Vagina (tissue), 2 donors: ENCODE measurements at places on chromosomes 6 and 20. TPM values are rescaled to one million over a fixed set of nuclear protein-coding genes. Genes with fewer than 3 reads are reported as not detected.
A peak's percentile ranks its signal among the peaks of the same experiment; 100 is the strongest.

DNA sequence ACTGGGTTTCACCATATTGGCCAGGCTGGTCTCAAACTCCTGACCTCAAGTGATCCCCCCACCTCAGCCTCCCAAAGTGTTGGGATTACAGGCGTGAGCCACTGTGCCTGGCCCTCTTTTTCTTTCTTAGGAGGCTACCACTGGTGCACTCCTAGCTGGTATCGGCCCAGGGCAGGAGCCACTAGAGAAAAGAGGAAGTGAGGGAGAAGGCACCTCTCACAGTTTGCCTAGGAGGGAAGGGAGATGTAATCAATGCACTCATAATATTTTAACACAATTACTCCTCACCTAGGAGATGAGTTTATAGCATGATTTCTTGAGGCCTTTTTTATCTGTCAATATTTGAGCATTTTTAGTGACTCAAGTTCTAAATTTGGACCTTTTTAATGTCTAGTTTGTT is 189.0 kb upstream of the SOX4 start:
- H3K4me3 ChIP-seq = no peak overlapping the region
- no peaks in the 10 kb centered on the region for H3K27me3 ChIP-seq
- H3K36me3 ChIP-seq = no peaks in the 10 kb centered on the region
- peak overlapping the region; percentile 85 for H3K27ac ChIP-seq
- H3K4me1 ChIP-seq = peaks cover 6% of the 10 kb centered on the region
- no peak for DNase-seq

DNA sequence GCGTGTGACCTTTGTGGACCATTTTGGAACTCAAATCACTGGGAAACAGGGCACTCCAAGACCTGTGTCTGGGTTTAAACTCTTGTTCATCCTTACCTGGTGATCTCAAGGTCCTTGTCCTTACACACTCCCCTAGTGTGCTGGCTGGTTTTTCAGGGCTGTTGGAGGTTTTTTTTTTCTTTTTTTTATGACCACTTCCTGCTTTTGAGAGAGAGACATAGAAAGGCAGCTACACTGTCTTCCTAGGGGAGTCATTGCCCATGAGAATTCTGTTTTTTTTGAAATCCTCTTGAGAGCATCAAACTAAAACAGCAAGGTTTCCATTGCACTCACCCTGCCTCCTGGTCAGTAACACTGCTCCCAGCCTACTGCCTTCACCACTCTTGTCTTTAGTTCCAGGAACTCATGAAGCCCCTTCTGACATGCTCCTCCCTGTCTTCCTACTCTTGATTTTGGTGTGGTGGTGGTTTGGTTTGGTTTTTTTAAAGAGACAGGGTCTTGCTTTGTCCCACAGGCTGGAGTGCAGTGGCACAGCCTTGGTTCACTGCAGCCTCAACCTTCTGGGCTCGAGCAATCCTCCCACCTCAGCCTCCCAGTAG is 28.6 kb downstream of the PRPH2 start:
- peaks cover 35% of the 10 kb centered on the region for H3K36me3 ChIP-seq
- H3K27ac ChIP-seq = peak overlapping the region; percentile 36
- no peaks in the 10 kb centered on the region for H3K27me3 ChIP-seq

The SLC26A8 gene
- total RNA-seq = not detected

- no peak for DNase-seq
- peak overlapping the region; percentile 96 for H3K27ac ChIP-seq
- peak overlapping the region; percentile 72 for H3K4me3 ChIP-seq
- no peaks in the 10 kb centered on the region for H3K27me3 ChIP-seq
- H3K36me3 ChIP-seq = no peaks in the 10 kb centered on the region
- H3K4me1 ChIP-seq = peaks cover 20% of the 10 kb centered on the region
These were observed 3.2 kb downstream of the MARCKS start for GRCh38 chr6:113860181-113860955.

GRCh38 chr6:115610696-115611095 is 450.0 kb downstream of the FRK start:
- H3K36me3 ChIP-seq = no peaks in the 10 kb centered on the region
- no peak overlapping the region for H3K4me3 ChIP-seq
- no peak overlapping the region for H3K27ac ChIP-seq
- no peaks in the 10 kb centered on the region for H3K4me1 ChIP-seq
- H3K27me3 ChIP-seq = no peaks in the 10 kb centered on the region

DNA sequence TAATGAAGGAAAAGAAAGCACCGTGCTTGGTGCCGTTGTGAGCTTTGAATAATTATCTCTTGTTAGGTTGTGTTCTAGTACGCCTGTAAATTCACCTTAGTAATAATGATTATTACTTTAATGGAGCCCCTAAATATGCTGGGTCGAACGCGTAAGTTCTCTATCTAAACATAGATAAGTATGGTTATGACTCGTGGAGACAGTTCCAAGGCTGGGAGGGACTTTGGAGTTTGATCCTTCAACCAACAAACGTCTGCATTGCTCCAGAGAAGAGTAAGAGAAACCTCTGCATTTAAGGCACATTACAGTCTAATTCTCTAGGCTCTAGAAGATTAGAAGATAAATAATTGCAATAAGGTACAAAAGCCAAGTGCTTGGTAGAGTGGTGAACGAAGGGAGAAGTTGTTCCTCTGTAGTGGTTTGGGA is 514 bp downstream of the ACOT13 start:
- H3K4me1 ChIP-seq = peaks cover 39% of the 10 kb centered on the region
- H3K27me3 ChIP-seq = no peaks in the 10 kb centered on the region
- no peak for DNase-seq
- H3K27ac ChIP-seq = peak overlapping the region; percentile 91

- H3K27me3 ChIP-seq = no peaks in the 10 kb centered on the region
- H3K4me3 ChIP-seq = no peak overlapping the region
- DNase-seq = no peak
- no peaks in the 10 kb centered on the region for H3K4me1 ChIP-seq
- H3K36me3 ChIP-seq = no peaks in the 10 kb centered on the region
- no peak overlapping the region for H3K27ac ChIP-seq
These were observed 177.8 kb downstream of the OGFRL1 start for GRCh38 chr6:71466362-71466761.

The GSTA2 gene
- total RNA-seq = not detected

The DSP gene
- total RNA-seq = 802 TPM

DNA sequence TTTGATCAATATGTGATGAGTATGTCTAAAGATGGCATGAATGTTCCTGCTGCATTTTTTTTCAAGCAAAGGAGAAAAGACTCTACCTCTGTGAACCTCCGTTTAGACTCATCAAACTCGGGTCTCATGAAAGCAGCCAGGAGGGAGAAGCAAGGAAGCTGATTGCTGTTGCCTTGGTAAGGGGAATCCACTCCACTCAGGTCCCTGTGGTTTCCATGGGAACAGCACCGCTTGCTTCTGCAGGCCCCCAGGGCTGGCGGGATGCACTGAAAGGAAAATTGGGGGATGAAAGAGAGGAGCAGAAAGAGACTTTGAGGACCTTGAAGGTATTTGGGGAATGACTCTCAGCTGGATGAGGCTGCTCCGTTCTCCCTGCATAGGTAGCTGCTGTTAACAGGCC is 249.6 kb upstream of the RIN2 start:
- no peaks in the 10 kb centered on the region for H3K36me3 ChIP-seq
- H3K27me3 ChIP-seq = no peaks in the 10 kb centered on the region
- no peak overlapping the region for H3K4me3 ChIP-seq
- no peaks in the 10 kb centered on the region for H3K4me1 ChIP-seq

GRCh38 chr6:31737991-31738979 is 1.5 kb upstream of the MSH5 start:
- H3K4me1 ChIP-seq = peaks cover 58% of the 10 kb centered on the region
- no peak for DNase-seq
- H3K27ac ChIP-seq = peak overlapping the region; percentile 96
- H3K36me3 ChIP-seq = peaks cover 10% of the 10 kb centered on the region
- H3K4me3 ChIP-seq = no peak overlapping the region

GRCh38 chr20:47241345-47241781 is 115.1 kb downstream of the ZMYND8 start:
- no peak overlapping the region for H3K27ac ChIP-seq
- H3K27me3 ChIP-seq = no peaks in the 10 kb centered on the region
- peaks cover 45% of the 10 kb centered on the region for H3K36me3 ChIP-seq
- peak; percentile 93 for DNase-seq
- H3K4me3 ChIP-seq = no peak overlapping the region
